ENCODE measurements at places on chromosomes 12 and 14.

GRCh38 chr14:92026548-92027190, 13.2 kb downstream of the TRIP11 start:
- DNase-seq: no peak

DNA sequence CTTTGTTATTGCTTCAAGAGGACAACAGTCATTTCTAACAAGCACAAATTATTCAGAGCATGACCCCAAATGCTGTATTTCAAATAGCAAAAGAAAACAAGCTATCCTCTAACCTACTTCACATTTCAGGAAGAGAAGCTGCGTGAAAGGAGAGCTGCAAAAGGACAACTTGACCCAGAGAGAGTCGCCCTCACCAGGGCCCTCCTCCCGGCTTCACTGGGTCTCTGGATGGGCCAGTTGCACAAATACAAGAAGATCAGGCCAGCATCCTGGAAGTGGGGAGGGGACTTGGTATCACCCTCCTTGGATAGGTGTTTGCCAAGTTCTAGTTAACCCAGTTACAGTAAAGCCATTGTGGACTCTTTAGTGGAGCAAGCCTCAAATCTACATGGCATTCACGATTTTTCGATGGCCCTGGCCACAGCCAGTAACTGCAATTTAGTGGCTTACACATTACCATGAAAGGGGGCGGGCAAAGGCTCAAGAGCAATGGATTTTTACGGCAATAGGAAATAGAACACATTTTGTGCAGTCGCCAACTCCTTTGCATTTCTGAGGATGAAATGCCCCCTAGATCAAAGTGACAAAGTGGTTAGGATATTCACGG, 166.9 kb upstream of the DIO2 start:
- no peak for DNase-seq

DNA sequence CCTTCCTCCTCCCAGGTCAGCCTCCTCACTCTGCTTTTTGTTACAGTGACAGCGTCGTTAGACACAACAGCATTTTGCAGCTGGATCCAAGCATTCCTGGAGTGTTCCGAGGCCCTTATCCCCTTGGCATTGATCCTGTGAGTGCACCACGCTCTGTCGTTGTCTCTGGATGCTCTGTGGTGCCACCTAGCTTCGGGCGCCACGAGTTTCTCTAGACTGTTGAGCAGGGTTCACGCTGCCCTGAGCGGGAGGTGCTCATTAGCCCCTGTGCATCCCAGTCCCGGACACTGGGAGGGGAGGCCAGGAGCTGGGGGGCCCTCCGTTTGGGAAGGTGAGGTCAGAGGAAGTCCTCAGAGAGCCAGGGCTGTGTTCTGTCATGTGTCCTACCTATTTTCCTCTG, 17.3 kb upstream of the DNAH10 start:
- no peak for DNase-seq

DNA sequence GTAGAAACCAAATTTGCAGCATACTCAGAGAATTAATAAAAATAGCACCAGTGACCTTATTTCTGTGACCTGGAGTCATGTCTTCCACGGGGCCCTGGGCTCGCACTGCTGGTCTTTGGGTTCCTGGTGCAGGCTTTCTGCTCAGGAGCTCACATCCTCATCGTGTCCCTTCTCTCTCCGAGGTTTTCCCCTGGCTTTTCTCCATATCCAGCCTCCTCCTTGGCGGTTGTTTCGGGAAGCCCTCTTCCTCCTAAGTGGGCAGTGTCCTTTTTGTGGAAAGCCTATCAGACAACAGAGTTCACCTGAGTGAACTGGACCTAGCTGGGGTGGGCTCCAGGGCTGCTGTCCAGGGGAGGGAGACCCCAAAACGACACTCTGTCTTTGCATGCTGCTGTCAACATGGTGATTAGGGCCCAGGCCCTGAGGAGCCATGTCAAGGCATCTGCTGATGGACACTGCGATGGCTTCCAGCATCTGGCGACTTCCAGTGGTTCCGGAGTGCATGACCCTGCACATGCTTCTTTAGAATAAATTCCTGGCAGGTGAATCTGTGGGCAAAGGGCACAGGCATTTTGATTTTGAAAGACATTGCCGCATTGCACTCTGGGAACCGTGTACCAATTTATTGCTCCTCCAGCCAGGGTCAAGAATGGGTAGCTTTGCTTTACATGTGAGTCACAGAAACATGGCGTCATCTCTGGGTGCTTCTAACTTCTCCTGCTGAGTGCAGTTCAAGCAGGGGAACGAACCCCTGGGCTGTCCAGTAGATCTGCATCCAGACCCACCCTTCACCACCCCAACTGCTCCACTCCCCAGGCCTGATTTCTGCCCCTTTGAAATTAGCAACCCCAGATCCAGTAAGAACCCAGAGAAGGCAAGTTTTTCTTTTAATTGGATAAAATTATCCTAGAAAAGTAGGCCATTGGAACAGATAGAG, 136.8 kb downstream of the ADGRD1 start:
- DNase-seq: no peak

- DNase-seq: no peak
Measured at GRCh38 chr14:61145034-61145902, 135.9 kb downstream of the TMEM30B start.

GRCh38 chr12:57869298-57869926, 22.9 kb upstream of the CTDSP2 start:
- no peak for DNase-seq

DNA sequence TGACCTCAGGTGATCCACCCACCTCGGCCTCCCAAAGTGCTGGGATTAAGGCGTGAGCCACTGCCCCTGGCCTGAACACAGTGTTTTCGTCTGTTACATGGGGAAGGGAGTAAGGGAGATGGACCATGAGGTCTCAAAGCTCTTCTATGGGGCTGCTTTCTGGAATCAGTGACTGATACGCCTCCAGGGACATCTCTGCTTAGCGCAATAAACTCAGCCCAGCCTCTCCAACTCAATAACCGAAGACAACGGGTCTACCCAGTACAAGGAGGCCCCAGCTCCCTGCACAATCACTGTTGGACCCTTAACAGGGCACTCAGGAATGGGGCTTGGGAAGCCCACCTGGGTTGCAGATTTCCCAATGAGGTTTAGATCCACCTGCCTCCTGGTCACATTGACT, 42.6 kb upstream of the CHGA start:
- DNase-seq: no peak

GRCh38 chr12:6647083-6647604, at the start of gene ACRBP:
Gene ACRBP (minus strand): TSS chr12:6647432. CDS start chr12:6647366, 66 bp downstream.
- DNase-seq: peak; percentile 43

- no peak for DNase-seq
Measured at GRCh38 chr12:2376908-2377657, 324.3 kb downstream of the CACNA1C start.

- DNase-seq: no peak
Measured at GRCh38 chr14:104284107-104284592, 145.8 kb downstream of the KIF26A start.

- no peak for DNase-seq
Measured at GRCh38 chr12:80140005-80140404, 40.7 kb downstream of the OTOGL start.

DNA sequence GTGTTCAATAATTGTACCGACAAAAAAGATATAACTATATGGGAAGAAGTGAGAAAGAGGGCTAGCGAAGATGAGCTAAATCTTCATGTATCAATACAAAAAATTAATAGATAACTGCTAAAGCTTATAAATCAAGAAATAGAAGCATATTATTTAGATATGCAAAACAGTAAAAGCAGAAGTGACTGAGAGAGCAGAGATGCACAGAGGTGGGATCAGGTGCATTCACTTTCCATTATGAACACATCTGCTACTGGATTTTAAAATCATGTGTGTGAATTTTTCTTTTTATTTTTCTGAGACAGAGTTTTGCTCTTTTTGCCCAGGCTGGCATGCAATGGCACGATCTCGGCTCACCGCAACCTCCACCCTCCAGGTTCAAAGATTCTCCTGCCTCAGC, 33.4 kb downstream of the GUCY2C start:
- no peak for DNase-seq

DNA sequence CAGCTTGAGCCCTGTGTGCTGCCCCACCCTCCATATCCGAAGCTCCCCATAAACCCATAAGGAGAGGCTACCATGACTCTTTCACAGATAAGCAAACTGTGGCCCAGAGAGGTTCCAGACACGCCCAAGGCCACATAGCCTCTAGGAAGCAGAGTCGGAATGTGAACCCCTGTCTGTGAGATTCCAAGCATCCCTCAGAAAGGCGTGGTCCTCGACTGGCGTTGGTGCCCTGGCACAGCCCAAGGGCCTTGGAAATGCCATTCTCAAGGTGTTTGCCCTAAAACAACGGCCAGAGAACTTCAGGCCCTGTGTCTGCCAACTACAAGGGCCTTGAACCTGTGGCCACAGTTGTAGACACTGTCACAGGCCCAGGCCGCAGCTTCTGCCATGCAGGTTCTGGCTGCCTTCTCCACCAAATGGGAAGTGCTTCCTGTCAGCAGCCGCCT, 8.5 kb upstream of the DIO3 start:
- no peak for DNase-seq

DNA sequence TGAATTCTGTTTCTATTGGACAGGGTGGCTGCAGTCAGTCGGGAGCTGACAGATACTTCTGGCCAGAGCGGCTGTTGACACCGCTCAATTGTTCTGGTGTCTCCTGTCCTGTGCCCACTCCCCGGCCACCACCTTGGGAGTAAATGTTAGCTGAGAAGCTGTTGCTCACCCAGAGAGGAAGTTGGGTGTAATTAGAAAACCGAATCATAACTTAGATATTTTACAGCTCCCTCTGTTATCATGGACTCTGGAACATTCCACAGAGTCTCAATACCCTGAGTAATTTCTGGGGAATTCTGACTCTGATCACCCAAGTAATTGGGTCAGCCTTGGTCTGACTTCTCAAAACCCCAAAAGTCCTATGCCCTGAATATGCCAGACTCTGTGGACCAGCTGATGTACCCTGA, 58.3 kb upstream of the RFLNA start:
- no peak for DNase-seq

GRCh38 chr14:104572024-104572626, 7.4 kb upstream of the C14orf180 start:
- no peak for DNase-seq

- no peak for DNase-seq
Measured at GRCh38 chr12:108935159-108935763, 55.4 kb downstream of the DAO start.

DNA sequence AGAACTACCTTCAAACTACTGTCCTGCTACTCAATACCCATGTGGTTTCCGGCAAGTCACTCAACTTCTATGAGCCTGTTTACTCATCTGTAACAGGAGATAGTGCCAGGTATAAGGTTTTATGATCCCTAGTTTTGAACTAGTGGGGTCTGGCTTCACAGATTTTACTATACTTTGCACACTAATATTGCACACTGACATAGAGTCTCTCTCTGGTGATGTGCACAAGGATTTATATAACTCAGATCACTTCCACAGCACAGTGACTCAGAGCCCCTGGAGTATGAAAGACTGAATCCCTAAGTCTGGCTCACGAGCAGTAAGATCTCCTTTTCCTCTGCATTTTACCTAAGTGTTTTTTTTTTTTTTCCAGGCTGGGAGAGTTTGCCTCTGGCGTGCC, 69.7 kb upstream of the SLC38A2 start:
- DNase-seq: no peak

DNA sequence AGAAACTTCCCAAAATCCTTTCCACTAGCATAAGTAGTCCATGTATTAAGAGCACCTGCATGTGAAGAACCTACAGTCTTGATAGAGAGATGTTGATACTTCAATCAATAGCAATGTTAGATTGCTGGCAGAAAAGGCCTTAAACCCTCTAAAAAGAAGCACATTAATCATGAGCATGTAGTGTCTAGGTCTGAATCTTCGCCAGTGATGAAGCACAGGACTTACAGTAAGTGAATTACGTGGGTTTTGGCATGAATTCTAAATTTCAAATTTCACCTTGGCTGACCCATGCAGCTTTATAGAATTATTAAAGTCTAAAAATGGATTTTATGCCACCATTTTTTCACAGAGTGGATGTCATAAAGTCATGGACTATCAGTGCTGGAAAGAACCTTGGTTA, 791.6 kb upstream of the NOVA1 start:
- no peak for DNase-seq

DNA sequence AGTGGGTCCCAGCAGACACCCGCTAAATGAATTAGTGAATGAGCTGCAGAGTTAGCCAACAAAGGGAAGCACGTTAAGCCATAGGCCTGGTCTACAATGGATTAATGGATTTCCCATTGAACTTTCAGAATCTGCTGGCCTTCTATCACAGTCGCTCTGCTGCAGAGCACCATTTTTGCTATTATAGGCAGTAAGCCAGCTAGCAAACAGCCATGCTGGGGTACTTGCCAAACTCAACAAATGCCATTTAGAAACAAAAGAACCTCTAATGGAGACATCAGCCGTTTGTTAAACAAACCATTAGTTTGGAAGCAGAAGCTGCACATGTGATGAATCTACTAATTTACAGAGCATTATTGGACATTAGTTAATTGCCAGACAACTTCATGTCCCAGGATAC, 181.1 kb upstream of the STXBP6 start:
- DNase-seq: no peak

DNA sequence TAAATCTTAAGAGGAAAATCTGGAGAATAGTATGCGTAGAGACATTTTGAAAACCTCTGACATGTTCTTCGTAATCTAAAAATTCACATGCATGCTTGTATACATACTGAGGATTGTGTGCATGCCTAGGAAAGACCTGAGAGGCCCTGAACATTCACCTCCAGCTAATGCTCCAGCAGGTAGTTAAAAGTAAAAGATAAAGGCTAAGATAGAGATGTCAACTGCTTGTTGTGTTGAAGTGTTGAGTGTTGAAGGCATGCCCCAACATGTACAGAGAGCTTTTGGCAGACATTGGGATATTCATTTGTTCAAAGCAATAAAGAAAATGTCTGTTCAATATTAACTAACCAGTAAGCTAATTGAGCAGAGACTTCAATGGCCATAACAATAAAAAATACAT, 118.6 kb upstream of the SYT1 start:
- DNase-seq: no peak

DNA sequence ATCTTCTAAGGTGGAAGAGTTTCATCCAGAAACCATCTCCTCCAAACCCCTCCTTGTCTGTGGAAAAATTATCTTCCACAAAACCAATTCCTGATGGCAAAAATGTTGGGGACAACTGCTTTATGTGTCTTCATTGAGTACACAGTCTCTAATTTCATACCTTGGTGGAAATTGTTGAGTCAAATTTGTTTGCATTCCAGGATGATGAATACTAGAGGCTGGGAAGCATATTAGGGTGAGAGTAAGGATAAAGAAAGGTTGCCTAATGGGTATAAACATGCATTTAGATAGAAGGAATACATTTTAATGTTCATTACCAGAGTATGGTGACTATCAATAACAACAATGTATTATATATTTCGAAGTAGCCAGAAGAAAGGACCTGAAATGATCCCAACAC, 98.2 kb downstream of the C12orf42 start:
- no peak for DNase-seq

- DNase-seq: peak; percentile 10
Measured at GRCh38 chr12:131131077-131131807, 177.5 kb downstream of the ADGRD1 start.

DNA sequence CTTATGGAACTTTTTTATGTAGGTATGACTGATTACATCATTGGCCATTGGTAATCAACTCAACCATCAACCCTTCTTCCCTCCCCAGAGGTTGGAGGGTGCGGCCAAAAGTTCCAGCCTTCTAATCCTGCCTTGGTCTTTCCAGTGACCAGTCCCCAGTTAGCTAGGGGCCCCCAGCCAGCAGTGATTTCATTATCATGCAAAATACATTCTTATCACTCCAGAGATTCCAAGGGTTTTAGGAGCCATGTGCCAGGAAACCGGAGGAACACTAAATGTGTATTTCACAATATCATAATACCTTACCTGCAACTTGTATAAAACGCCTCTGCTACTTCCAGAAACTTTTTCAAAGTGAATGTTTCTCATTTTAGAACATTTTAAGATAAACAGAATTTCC, 181.5 kb upstream of the PELI2 start:
- no peak for DNase-seq
